Stimulated activated CD8-positive, alpha-beta memory T cell treated with anti-CD3 and anti-CD28 coated beads, Interleukin-4, amount 100 ng/mL, for 4 hours (primary cell): ENCODE measurements at places on chromosomes 2 and 18.
A peak's percentile ranks its signal among the peaks of the same experiment; 100 is the strongest.

DNA sequence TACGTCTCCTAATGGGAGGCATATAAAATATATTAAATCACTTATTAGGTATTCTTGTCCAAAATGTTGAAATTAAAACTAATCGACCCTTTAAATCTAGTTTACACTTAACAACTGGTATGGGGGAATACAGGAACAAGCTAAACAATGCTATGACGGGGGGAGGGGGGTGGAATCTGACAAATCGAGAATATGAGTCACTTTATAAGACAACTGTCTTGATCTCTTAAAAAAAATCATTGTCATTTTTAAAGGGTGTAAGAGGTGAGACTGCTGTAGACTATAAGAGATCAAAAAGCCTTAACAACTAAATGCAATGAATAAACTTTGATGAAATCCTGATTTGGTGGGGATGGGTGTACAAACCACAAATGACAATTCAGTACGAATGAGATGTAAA lies 6.0 kb downstream of the MAP3K2 start:
- DNase-seq = no peak

- no peak for DNase-seq
These were observed 50.5 kb downstream of the USP37 start for GRCh38 chr2:218517434-218518206.

- no peak for DNase-seq
These were observed 163.1 kb upstream of the PID1 start for GRCh38 chr2:229434187-229434586.

DNA sequence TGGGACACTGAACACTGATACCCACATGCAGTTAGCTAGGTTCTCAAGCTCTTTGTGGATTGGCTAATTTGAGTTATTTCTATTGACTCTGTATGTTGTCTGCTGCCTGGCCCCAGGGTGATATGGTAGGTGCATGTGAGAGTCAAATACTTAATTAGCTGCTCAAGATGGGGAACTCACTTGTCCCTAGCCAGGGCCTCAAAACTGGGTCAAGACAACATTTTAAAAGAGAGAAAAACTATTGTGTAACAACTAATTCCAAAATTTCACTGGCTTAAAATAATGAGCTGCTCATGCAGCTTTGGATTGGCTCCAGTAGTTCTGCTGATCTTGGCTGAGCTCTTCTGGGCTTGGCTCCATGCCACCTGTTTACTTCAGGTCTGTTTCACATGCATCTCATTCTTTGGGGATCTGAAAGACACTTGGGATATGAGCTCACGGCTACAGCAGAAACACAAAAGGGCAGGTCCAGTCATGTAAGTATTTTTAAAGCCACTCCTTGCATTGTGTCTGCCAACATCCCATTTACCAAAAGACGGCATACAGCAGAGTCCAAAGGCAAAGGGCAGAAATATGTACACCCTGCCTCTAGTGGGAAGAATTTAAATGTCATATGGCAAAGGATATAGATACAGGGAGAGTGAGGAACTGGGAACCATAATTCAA lies 716.8 kb downstream of the SUCLG1 start:
- DNase-seq = no peak

DNA sequence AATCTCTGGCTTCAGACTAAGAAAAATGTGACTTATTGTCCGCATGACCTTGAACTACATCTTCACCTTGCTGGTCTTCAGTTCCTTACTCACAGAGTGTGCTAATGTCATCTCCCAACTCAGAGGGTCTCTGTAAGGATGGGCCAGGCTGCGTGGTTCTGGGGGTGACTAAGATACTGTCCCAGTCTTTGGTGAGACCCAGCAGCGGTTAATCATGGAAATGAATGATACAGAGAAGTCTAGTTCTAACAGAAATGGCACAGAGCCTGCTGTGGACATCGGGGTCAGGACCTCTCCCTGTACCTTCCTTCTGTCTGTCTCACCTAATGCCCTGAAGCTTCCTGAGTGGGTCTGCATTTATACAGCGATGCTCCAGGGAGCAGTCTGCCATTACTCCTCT lies 662.7 kb upstream of the HS6ST1 start:
- no peak for DNase-seq

DNA sequence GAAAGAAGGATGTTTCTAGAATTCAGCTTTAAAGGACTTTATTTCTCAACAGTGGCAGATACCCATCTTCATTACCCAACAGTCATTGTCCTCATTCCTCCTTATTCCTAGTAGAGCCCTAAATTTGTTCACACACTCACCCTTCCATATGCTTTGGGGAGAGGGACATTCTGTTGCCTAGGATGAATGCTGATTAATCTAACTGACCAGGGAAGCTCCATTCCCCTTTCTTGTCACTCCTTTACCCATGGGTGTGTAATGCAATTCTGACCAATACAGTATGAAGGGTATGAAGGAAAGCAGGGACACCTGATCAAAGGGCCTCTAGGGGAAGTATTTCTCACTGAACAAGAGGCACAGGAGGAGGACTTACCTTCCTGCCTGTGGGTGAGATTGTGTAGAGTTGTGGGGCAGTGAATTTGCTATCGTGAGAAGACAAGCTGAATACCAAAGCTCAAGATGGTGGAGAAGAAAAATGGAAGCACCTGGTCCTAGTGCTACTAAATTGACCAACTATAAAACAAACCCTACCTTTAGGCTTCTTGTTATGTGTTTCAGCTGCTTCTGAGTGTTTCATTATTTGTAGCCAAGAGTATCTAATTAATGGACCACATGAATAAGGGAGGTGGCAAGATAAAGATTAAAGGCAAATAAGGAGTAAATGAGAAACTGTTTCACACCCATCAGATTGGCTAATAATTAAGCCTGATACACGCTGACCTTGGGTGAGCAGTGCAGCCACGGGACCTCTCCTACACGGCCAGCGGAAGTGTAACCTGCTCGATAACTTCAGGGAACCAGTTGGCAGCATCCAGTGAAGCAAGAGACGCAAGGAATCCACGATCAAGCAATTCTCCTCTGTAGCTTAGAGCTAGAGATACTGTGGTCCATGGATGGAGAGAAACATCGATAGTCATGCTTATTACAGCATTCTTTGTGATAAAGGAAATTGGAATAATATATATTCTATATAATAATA lies 202.3 kb downstream of the MYCN start:
- no peak for DNase-seq

GRCh38 chr2:12816379-12817306 lies 99.9 kb downstream of the TRIB2 start:
- DNase-seq = no peak

GRCh38 chr2:240434728-240435456 lies 571 bp upstream of the GPC1 start:
- DNase-seq = peak; percentile 73

DNA sequence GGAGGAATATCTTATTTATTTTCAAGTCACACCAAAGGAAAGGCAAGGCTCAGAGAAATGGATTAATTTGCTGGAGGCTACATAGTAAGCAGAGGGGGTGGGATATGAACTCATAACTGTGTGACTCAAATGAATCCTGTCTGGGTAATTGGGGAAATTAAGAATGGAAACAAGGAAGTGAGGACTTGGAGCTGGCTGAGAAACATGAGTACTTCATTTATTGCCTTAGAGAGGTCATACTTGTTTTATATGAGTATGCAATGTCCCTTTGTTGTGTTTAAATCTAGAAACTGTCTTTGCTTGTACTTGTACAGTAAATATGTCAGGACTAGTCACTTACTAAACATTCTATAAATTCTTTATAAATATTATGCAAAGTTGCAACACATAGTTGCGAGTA lies 2166.7 kb upstream of the PIK3C3 start:
- no peak for DNase-seq

GRCh38 chr2:173104156-173104555 lies 28.5 kb downstream of the MAP3K20 start:
- DNase-seq = no peak

- DNase-seq = no peak
These were observed 39.4 kb upstream of the ZNF397 start for GRCh38 chr18:35201256-35201931.

GRCh38 chr2:200373973-200374416 lies 67.5 kb downstream of the SPATS2L start:
- no peak for DNase-seq

- DNase-seq = no peak
These were observed 6.2 kb downstream of the COPS8 start for GRCh38 chr2:237091779-237092436.

GRCh38 chr2:8575038-8575833 lies 106.6 kb upstream of the ID2 start:
- DNase-seq = no peak

GRCh38 chr2:101596333-101596732 lies 101.2 kb upstream of the MAP4K4 start:
- no peak for DNase-seq

- no peak for DNase-seq
These were observed 189.2 kb downstream of the LAMA1 start for GRCh38 chr18:6928359-6928758.

GRCh38 chr18:9613550-9614400 lies 584 bp downstream of the PPP4R1 start:
- peak; percentile 8 for DNase-seq

DNA sequence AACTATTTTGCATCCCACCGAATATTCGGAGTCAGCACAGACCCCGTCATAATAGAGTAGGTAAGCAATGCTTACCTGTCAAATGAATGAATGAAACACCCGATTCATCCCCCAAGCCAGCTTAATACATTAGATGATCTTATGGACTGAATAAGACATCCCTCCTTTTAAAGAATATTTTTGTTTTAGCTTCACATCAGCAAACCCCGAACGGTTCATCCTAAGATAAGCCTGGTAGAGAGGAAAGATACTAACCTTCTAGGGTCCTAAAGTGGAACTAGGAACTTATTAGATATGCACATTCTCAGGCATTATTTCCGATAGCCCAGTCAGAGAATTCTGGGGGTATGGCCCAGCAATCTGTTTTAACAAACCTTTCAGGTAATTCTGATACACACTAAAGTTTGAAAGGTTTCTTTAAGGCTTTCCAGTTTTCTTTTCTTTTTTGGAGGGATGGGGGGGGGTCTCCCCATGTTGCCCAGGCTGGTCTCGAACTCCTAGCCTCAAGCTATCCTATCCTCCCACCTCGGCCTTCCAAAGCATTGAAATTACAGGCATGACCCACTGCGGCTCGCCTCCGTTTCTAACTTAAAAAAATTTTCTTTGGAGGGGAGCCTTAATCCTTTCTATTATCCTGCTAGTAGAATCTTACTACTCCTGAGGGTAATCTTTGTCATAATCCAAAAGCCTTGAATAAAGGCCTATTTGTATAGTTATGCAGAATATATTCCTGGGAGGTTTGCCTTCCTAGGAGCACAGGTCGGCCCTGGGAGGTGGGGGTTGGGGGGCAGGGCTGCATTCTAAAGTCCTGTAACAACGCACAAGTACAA lies 1.0 kb upstream of the ACTR3 start:
- no peak for DNase-seq

DNA sequence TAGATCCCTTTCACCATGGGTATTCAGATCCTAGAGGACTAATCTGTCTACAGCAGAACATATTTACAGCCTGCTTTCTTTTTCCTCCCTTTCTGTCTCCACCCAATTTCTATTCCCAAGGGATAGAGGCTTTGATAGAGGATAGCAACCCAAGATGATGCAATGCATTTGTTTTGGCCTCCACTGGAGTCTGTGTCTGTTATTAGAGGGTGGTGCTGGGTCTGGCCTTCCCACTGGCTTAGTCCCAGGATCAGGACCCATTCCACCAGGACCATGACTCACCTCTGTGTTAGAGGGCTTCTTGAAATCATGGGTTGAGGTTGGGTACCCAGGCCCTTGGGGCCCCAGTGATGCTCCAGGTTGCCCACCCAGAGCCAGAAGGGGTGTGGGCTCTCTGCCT lies 239.7 kb upstream of the TNP1 start:
- no peak for DNase-seq

- DNase-seq = no peak
These were observed 10.1 kb upstream of the NEU4 start for GRCh38 chr2:241798631-241799521.

DNA sequence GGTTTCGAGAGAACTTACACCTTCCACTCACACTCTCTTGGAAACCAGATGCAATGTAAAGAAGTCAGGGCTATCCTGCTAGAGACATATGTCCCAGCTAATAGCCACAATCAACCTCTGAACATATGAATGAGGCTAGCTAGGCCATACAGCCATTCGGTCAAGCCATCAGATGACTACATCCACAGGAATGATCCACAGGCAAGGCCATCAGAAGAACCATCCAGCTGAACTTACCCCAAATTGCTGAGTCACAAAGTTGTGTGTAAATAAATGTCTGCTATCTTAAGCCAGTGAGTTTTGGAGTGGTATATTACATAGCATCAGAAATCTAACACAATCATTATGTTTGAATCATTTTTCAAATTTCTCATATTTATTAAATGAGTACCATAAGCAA lies 5.2 kb upstream of the SPAST start:
- DNase-seq = no peak

DNA sequence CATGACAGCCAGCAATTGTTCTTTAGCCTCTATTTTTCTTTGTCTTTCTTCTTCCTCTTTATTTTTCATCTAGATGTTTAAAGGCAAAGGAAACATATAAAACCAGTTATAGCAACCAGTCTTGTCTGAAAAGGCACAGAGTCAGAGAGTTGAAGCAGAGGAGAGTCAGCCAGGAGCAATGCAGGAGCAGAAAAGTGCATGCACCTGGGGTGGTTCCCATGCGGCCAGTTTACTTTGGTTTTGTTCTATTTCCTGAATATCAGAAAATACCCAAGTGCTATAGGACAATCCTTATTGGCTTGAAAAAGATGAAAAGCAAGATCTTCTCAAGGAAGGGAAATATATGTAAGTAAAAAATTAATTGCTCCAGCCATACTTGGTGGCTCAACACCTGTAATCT lies 44.9 kb downstream of the CFAP210 start:
- DNase-seq = no peak

- no peak for DNase-seq
These were observed 195.3 kb downstream of the FHOD3 start for GRCh38 chr18:36492604-36493329.

- DNase-seq = no peak
These were observed 75.2 kb upstream of the CTNNA2 start for GRCh38 chr2:79437433-79438267.

DNA sequence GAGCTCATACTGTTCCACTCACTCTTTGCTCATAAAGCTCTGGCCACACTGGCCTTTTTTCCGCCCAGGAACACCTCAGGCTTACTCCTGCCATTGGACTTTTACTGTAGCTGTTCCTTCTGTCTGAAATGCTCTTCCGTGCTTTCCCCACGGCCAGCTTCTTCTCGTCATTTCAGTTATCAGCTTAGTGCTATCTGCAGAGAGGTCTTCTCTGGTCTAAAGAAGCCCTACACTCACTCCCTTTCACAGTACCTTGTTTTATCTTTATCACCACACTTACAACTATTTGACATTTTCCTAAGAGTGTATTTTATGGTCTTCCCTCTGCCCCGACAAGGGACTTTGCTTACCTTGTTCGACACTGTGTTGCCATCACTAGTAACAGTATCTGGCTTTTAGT lies 388.1 kb upstream of the SPRED2 start:
- no peak for DNase-seq

DNA sequence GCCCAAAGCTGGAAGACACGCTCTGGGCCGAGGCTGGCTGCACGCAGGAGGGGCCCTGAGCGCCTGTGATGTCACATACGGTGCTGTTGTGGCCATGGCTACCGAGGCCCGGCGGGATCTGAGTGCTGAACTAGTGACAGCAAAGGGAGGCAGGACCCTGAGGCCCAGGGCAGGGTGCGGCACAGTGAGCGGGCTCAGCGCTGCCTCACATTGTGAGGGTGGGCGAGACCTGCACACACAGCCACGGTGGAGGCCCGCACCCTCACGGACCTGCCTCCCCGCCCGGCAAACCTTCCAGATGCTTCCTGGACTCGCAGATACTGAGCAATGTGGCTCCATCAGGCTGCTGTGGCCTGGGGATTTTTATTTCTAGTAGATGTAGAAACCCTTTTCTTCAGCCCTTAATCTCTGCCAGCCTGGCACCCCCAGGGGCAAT lies 133.8 kb upstream of the CTDP1 start:
- no peak for DNase-seq

- DNase-seq = no peak
These were observed 11.6 kb upstream of the TBC1D8 start for GRCh38 chr2:101162561-101163330.
